ENCODE measurements at places on chromosomes 1 and 21.

- no peak for DNase-seq
Measured at GRCh38 chr21:39016740-39017315, 166.4 kb downstream of the PSMG1 start.

- no peak for DNase-seq
Measured at GRCh38 chr21:33936301-33937038, 20.9 kb upstream of the ATP5PO start.

- no peak for DNase-seq
Measured at GRCh38 chr1:201898992-201899391, 10.3 kb downstream of the SHISA4 start.

DNA sequence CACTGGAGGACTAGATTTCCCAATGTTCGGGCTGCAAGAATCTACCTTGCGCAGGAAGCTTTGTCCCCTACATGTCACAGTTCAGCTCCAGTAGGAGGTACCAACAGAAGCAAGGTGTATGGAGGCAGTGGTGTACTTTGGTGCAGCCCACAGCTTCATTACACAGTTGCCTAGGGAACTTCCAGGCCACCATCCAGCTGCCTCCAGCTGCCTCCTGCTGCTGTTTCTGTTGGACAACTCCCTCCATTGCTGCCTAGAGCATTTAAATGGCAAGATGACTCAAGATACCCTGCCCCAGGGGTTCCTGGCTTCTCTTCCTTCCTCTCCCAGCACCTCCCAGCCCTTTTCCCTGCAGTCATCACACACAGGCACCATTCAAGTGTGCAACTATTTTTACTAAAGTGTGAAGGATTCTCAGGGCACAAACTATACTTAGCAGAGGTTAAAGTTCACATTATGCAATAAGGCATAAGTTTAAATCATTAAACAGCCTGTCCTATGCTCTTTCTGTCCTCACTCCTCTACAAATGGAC is 39.0 kb upstream of the ATP1A1 start:
- no peak for DNase-seq

DNA sequence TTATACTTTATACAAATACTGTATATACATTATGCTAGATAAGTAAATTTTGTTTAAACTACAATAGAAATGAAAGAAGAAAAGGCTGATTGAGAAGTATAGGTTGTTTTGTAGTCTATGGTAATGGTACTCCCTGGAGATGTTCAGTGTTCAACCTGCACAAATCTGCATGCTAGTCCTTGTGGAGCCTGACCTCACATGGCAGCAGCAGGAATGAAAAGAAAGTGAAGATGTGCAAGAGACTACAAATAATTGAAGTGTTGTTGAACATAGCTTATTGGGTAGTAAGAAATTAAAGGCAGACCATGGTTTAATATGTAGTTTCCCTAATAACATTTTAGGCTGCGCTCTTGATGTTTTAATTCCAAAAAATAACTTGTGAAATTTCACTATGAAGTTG is 201.2 kb downstream of the TGFB2 start:
- DNase-seq = no peak

GRCh38 chr1:83909687-83910086 is 89.2 kb downstream of the TTLL7 start:
- no peak for DNase-seq

DNA sequence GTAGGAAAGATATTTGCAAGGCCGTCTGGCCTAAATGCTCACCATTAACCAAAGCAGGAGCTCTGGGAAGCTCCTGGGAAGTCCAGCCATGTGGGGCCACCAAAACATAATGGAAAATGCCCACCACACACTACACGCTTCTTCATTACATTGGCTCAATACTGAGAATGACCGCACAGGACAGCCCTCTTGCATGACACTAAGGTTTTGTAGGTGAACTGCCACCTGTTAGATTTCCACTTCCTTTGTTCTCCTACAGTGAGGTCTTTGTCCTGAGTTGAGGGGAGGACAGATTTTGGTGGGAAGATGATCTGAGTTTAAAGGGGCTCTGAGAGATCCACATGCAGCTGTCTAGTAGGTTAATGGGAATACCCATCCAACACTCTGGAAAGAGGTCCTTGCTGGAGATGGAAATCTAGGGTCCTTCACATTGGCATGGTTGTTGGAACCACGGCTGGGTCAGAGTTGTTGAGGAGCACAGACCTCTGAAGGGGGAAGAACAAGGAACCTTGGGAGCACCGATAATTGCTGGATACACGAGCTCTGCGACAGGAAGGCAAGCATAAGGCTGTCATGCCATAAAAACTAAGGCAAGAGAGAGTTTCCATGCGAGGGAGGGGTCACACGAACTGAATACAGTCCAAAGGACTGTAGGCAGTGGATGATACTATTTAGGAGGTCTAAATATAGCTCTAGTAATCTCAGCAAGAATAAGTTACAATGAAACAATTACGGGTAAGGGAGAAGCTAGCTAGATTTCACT is 105.5 kb upstream of the IRF2BP2 start:
- no peak for DNase-seq

DNA sequence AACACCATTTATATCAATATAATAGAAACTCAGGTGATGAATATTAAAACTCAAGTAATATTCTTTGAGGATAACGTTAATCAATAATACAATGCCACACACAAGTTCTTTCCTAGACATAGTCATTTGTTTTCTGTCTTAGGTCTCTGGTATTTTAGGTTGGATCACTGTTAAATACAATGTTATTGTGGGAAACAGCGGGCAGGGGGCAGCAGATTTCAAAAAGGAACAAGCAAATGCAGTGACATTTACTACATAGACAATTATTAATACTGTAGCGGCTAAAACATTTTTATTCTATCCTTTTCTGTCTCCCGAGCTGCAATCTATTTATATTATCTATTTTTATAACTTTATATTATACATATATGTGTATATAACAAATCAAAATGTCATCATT is 186.4 kb upstream of the ZNHIT6 start:
- DNase-seq = peak; percentile 18

- no peak for DNase-seq
Measured at GRCh38 chr21:35911412-35912191, 148.7 kb downstream of the SETD4 start.

- DNase-seq = no peak
Measured at GRCh38 chr1:205377355-205377754, 20.6 kb upstream of the KLHDC8A start.

DNA sequence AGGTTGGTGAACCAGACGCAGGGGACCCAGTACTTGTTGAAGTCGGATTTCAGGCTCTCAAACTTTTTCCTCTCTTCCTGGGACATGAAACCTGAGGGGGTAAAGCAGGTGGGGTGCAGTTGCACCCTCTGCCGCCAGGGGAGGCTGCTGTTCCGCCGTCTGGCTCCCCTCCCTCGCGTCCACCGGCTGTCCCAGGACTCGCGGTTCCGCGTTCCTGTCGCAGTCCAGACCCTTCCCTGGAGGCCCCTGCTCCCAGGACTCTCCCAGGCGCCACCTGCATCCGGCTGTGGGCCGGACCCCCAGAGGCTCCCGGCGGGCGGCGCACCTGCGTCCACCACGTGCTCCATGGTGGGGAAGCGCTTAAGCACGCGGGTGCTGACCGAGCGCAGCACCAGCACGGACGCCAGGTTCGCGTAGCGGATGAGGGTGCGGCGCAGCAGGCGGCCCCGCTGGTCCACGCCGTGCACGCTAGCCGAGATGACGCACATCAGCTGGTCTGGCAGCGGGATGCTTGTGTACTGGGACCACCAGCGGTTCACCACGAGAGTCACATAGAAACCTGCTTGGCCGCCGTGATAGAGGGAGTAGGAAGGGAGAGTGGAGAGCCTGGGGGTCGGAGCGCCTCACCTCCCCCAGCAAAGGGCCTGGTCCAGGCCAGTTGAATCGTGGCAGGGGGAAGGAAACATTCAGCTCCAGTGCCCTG is 1.7 kb downstream of the BEST4 start:
- peak; percentile 45 for DNase-seq

GRCh38 chr1:65068202-65069010 is 79.6 kb upstream of the AK4 start:
- DNase-seq = no peak

DNA sequence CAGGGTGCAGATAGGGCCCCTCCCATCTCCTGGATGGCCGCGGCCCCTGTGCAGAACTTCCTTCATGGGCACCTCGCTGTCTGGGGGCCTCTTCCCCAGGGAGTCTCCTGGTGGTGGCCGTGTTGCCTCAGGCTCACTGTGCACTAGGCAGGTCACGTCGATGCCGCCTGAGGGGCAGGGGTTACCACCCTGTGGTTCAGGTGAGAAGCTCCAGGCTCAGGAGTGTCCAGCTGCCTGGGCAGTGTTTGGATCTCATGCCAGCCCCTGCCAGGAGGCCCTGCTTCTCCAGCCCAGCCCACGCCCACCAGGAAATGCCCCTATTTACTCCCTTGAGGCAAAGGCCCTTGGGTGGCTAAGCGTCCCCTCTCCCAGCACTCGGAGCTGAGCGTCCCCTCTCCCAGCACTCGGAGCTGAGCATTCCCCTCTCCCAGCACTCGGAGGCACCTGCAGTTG is 2.1 kb downstream of the ITGB2 start:
- no peak for DNase-seq

DNA sequence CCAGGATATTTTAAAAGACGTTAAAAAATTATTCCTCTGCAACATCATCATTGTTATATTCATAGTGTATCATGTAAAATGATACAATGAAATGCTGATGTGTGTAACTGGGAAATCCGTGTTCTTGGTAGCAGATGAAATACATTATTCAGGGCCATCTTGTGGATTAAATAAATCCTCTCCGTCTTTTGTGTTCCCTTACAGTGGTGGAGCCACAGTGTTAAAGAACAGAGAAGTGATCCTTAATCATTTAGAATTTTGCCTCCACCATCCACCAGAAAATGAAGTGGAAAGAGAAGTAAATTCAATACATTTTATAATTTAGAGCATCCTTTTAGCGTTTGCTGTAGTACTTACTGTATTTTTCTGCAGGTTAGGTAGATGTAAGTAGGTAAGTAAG is 1.3 kb downstream of the DYRK3 start:
- no peak for DNase-seq

DNA sequence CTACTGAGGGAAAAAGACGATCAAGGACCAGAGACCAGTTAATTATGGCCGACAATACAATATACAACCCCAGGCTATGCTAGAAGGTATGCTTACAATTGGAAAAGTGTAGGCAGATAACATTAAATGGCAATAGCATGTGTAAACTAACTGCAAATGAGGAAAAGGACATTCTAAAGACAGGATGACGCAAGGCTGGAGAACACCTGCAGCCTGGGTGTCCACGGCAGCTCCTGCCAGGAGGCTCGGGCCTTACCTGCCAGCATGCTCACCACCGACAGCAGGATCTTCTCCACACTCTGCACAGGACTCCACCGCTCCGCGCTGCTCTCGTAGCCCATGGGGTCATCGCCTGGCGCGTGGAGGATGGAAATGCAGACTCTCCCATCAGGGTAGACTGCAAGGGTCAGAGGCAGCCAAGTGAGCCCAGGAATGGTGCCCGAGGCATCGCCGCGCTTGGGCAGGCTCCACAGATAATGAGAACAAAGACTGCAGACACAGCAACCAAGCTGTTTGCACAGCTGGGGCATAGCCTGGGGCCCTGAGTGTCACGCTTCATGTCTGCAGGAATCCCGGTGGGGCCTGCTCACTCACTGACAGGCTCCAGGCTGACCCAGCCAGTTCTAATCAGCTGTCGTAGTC is 28.2 kb downstream of the UBE2G2 start:
- DNase-seq = no peak

DNA sequence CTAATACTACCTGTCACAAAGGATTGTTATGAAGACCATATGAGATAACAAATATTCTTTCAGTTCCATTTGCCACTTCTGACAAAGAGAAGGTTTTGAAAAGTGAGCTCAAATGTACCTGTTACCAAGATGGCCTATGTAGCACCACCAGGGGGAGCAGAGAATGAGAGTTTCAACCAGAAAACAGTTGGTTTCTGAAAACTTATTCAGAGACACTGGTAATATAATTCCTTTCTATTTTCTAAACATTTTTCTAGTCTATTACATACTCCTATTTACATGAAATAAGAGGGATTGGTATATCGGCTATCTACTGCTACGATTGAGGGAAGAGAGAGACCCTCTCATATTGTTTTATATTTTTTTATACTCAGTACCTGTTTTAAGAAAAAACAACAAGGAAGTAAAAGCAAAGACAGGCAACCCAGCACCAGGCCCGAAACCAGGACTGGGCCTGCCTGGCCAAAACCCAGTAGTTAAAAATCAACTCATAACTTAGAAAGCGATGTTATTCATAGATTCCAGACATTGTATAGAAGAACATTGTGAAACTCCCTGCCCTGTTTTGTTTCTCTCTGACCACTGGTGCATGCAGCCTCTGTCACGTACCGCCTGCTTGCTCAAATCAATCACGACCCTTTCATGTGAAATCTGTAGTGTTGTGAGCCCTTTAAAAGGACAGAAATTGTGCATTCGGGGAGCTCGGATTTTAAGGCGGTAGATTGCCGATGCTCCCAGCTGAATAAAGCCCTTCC is 48.3 kb downstream of the IL23R start:
- peak; percentile 19 for DNase-seq

- no peak for DNase-seq
Measured at GRCh38 chr1:247905910-247906503, 10.6 kb downstream of the OR2W3 start.

DNA sequence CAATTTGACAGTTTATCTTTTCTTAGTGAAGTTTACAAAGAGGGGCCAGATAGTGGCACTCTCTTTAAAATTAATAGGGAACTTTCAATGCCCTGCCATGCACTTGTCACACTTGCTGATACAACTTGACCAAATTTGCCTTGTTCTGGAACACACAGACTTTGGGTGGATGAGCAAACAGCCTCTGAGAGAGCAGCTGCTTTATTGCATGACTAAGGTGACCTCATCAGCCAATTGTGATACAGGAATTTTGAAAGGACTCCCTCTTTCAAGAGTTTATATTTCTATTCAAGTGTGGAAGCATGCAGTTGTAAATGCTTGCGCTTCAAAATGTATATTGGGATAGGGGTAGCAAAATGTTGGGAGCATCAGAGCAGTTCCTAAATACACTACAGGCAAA is 2.1 kb upstream of the RGS1 start:
- no peak for DNase-seq

DNA sequence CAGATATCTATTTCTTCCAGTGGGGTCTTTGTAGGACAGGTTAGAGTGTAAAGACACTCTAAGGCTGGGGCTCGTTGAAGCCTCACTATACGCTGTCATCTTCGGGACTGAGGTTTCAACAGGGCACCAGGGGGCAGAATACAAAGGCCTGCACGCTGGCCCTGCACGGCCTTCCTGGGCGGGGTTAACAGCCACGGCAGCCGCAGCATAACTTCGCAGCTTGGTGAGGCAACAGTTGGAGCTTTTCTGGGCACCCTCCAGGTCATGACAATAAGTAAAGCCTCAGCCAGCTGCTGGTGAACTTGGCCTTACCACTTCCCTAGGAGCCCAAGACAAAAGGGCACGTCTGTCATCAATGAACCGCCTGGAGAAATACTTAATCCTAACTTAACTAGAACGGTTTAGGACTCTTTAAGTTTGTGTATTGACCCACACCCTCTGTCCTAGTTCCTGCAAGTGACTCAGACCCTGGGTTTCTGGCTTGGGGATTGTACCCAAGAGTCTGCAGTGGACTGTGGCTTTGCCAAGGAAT is 2.3 kb upstream of the RUNX1 start:
- DNase-seq = peak; percentile 80

GRCh38 chr21:34874684-34875513 is 174.2 kb downstream of the RUNX1 start:
- no peak for DNase-seq

Data from HCT116 (cell line).